ENCODE measurements at places on chromosomes 7 and 10. TPM values are rescaled to one million over a fixed set of nuclear protein-coding genes. Genes with fewer than 3 reads are reported as not detected.

The ANKRD1 gene
- not detected for total RNA-seq

The PNLIPRP3 gene
- total RNA-seq: 53.2 TPM

DNA sequence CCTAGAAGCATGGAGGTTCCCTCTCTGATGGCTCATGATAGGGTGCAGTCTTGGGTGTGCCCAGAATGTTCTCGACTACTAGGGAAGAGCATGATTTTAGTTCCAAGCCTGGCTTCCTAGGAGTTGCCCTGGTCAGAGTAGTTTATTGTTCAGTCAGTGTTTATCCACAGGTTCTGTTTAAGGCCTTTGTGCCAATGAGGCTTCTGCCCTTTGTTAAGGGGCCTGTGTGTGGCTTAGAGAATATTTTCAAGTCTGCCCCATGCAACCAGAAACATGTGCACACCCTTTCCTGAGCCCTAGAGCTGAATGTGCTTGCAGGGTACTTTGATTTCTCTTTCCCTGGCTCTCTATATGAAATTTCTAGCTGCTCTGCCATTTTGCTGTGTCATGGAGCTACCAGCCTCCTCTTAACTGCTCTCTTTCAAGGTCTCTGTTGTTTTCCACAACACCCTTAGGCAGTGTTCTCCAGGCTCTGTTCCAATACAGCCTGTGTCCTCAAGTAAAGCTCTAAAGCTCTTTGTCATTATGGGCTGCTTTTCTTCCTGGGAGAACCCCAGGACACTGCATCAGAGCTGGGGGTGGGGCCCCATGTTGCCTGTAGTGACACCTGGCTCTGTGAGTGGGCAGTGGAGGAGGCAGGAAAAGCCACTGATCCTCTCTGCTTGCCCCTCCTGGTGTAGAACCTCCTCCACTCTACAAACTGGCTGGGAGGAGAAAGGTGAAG lies 34.1 kb upstream of the TSPAN33 start:
- DNase-seq: peak; percentile 40

- DNase-seq: no peak
Measured at GRCh38 chr10:127314797-127315196, 118.4 kb upstream of the INSYN2A start.

Measured in bronchial epithelial cell (primary cell).